ENCODE measurements at places on chromosomes 7 and 10.

DNA sequence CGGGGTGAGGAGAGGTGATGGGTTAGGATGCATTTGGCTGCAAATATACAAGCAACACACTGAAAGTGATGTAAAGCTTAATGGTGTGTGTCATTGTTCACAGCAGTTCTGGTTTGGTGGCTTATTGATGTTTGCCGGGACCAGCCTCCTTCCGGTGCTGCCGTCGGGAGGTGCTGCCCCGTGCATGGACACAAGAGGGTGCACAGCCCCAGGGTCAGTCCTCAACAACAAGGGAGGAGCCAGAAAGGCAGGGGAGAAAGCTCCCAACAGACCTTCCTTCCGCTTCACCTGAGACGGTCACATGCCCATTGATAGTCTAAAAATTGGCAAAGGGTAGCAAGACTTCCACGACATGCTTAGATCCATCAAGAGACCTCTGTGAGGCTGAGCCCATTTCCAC lies 9.5 kb downstream of the RNF32 start:
- no peaks in the 10 kb centered on the region for H3K4me1 ChIP-seq
- DNase-seq: no peak
- no peaks in the 10 kb centered on the region for H3K27me3 ChIP-seq
- H3K27ac ChIP-seq: no peak overlapping the region

GRCh38 chr7:30255064-30255769 lies 29.2 kb upstream of the ZNRF2 start:
- no peaks in the 10 kb centered on the region for H3K36me3 ChIP-seq
- H3K27ac ChIP-seq: no peak overlapping the region
- no peak for DNase-seq
- no peak overlapping the region for H3K4me3 ChIP-seq
- H3K27me3 ChIP-seq: no peaks in the 10 kb centered on the region

- peak overlapping the region; percentile 51 for H3K27ac ChIP-seq
- H3K36me3 ChIP-seq: no peaks in the 10 kb centered on the region
- DNase-seq: no peak
These were observed 83.0 kb downstream of the EEPD1 start for GRCh38 chr7:36236073-36236472.

- H3K4me3 ChIP-seq: no peak overlapping the region
- no peak overlapping the region for H3K27ac ChIP-seq
- no peak for DNase-seq
These were observed 30.3 kb downstream of the ANKMY2 start for GRCh38 chr7:16615228-16615627.

DNA sequence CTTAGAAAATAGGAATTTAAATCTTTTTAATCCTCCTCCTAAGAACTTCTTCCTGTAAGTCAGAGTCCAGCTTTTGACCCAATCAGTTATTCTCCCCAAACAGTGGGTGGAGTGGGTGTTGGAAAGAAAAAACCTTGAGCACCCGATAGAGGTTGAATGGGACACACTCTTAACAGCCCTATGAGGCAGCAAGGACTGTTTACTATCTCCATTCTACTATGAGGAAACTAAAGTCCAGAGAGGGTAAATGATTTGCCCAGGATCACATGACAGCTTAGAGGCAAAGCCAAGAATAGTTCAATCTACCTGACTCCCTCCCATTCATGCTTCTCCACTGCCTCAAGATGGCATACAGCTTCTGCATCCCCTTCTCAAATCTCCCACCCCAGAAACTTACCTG lies 57.6 kb upstream of the SLC35B4 start:
- H3K27ac ChIP-seq: no peak overlapping the region
- no peaks in the 10 kb centered on the region for H3K27me3 ChIP-seq
- no peaks in the 10 kb centered on the region for H3K36me3 ChIP-seq
- H3K4me1 ChIP-seq: no peaks in the 10 kb centered on the region

DNA sequence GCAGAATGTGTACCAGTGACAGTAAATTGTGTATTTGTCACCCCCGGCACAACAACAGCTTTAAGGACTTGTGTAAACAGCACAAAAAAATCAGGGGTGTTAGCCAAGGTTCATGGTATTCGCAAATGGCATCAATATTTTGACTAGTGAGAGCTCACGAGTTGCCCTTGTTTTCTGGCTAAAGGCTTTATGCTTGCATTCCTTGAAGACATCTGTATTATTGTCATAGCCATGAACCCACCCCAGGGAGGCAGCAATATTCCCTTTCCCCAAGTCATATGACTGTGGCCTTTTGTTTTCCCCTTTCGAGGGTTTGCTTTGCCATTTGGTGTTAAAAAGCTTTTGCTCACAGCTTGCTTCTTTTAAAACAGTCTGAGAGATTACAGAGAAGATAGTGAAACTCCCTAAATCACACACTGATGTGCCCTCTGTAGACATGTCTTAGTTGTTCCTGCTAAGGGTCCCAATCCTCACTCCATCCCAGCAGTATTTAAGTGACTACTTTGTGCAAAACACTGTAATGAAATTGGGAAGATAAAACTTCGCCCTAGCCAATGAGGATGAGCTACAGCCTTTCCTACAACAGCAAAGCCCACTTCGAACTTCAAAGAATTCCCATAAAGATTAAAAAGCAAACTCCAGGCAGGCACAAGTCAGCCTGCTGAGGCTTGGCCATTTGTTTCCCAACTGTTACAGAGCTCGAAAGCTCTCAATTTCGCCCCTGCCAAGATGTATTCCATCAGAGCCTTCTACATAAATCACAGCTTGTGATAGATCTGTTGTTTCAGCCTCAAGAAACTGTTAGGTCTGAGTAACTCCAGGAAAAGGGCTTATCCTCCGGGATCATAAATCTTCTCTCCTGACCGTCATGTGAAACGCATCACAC lies 172.3 kb downstream of the ADAM12 start:
- H3K27me3 ChIP-seq: no peaks in the 10 kb centered on the region
- no peaks in the 10 kb centered on the region for H3K4me1 ChIP-seq
- H3K27ac ChIP-seq: no peak overlapping the region

DNA sequence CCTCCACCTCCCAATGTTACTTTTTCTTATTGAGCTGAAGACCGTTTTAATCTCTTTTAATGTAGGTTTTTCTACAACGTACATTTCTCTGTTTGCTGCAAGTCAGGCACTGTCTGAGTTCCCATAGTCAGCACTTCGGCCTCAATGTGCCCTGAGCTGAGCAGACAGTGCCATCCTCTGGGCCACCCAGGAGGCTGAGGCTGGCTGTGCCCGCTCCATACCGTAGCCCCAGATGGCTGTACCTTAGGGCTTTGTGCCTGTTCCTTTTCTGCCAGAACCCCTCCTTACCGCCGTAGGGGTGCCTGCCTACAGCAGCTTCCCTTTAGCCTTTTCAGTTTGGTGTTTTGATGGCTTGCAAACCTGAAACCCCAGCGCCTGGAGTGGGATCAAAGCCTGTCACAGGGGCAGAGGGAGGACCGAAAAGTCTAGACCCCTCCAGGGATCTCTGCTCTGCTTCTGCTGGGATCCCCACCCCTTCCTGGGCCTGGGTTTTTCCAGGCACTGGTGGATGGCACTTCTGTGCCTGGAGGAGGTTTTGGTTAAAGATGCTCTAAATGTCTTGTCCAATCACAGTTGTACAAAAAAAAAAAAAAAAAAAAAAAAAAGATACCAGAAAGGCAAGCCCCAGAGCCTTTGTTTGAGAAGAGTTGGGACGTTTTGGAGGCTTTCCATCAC lies 9.0 kb downstream of the AGAP3 start:
- no peak overlapping the region for H3K4me3 ChIP-seq
- H3K4me1 ChIP-seq: no peaks in the 10 kb centered on the region
- H3K36me3 ChIP-seq: no peaks in the 10 kb centered on the region
- DNase-seq: no peak
- H3K27me3 ChIP-seq: no peaks in the 10 kb centered on the region

DNA sequence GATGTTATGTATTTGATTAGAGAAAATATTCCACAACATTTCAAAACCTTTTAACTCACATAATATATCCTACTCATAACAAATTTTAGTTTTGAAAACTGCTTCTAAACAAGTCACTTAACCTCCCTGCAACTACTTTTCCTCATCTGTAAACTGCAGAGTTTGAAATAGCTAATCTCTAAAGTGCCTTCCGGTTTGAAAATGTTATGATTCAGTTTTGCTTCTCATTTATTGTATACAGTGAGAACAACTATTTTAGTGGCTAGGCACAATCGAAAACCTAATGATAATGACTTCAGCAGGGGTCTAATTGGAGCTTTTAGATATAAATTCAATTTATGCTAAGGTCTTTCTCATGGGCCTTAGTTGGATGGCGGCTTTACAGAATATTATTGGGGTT lies 30.7 kb upstream of the TEX47 start:
- no peaks in the 10 kb centered on the region for H3K27me3 ChIP-seq
- H3K36me3 ChIP-seq: no peaks in the 10 kb centered on the region
- H3K27ac ChIP-seq: no peak overlapping the region
- H3K4me3 ChIP-seq: no peak overlapping the region
- DNase-seq: no peak

DNA sequence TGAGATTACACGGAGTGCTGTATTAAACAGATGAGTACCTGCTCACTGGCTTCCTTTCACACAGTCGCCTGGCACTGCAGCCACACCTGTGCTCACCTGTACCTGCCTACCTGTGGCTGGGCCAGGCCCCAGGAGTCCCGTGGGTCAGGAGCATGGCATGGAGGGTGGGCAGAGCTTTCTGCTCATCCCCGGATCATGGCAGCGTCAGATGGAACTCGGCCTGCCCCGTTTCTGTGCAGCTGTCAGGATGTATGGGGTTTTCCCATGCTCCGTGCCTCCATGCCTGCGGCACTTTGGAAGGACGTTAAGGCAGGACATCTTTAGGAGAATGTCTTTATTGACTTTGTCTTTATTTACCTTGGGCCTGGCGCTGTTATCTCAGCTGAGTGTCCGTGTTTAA lies 112.2 kb downstream of the MGMT start:
- H3K27ac ChIP-seq: no peak overlapping the region
- H3K4me1 ChIP-seq: no peaks in the 10 kb centered on the region
- no peak for DNase-seq
- H3K36me3 ChIP-seq: no peaks in the 10 kb centered on the region
- H3K4me3 ChIP-seq: no peak overlapping the region

DNA sequence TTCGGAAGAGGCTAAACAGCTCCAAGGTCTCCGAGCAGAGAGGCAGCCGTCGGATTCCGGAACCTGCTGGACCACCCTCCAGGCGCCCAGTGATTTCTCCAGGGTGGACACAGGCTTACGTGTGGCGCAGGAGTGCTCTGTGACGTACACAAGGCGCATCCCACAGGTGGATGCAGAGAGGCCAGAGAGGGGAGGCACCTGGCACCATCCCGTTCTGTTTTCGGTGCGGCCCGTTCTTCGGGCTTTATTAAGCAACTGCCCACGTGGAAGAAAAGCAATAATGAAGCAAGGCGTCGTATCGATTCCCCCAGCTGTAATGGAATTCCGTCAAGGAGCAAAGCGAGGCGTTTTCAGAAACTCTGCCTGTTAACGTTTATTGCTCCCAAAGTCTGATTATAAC lies 163.6 kb downstream of the PTPRN2 start:
- H3K27me3 ChIP-seq: no peaks in the 10 kb centered on the region
- no peak overlapping the region for H3K4me3 ChIP-seq
- DNase-seq: no peak
- no peak overlapping the region for H3K27ac ChIP-seq
- no peaks in the 10 kb centered on the region for H3K4me1 ChIP-seq

DNA sequence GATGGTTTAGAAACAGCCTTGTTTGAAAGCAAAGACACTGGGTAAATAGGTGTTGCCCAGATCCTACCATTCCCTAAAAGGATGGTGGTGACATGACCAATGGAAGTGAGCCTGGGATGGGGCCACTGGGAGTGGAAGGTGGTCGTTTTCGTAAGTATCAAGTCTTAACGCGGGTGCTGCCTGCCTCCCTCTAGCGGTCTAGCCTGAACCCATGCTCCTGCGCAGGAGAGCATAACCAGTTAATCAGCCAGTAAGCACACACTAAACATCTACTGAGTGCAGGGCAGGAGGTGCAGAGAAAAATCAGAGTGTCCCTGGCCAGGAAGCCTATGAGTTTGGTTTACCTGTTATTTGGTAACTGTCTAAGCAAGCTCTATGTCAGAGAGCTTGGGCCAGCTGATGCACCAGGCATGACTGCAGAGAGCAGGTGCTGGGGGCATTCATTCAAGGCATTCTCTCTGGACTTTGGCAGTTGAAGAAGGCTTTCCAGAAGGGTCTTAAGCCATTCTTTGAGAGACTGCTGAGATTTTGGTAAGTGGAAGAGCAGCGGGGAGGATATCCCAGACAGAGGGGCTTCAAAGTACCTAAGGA lies 930 bp downstream of the GARIN1A start:
- no peaks in the 10 kb centered on the region for H3K36me3 ChIP-seq
- no peak for DNase-seq
- no peaks in the 10 kb centered on the region for H3K4me1 ChIP-seq
- no peak overlapping the region for H3K27ac ChIP-seq
- H3K27me3 ChIP-seq: no peaks in the 10 kb centered on the region

GRCh38 chr10:97426776-97427570 lies 982 bp downstream of the PGAM1 start:
- peaks cover 17% of the 10 kb centered on the region for H3K4me1 ChIP-seq
- H3K27me3 ChIP-seq: no peaks in the 10 kb centered on the region
- no peak for DNase-seq
- H3K4me3 ChIP-seq: peak overlapping the region; percentile 75

DNA sequence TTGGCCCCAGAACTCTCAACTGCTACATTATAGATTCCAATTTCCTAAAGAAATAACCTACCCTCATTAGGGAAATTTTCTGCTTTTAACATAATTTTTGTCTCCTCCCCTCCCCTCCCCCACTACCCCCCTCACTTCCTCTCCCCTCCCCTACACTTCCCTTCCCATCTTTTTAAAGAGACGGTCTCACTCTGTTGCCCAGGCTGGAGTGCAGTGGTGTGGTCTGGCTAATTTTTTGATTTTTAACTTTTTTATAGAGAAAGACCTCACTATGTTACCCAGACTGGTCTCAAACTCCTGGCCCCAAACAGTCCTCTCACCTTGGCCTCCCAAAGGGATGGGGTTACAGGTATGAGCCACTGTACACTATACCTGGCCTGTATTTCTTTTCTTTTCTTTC lies 30.5 kb upstream of the C1GALT1 start:
- H3K27me3 ChIP-seq: no peaks in the 10 kb centered on the region
- no peaks in the 10 kb centered on the region for H3K4me1 ChIP-seq
- H3K4me3 ChIP-seq: no peak overlapping the region
- H3K27ac ChIP-seq: no peak overlapping the region
- no peak for DNase-seq

DNA sequence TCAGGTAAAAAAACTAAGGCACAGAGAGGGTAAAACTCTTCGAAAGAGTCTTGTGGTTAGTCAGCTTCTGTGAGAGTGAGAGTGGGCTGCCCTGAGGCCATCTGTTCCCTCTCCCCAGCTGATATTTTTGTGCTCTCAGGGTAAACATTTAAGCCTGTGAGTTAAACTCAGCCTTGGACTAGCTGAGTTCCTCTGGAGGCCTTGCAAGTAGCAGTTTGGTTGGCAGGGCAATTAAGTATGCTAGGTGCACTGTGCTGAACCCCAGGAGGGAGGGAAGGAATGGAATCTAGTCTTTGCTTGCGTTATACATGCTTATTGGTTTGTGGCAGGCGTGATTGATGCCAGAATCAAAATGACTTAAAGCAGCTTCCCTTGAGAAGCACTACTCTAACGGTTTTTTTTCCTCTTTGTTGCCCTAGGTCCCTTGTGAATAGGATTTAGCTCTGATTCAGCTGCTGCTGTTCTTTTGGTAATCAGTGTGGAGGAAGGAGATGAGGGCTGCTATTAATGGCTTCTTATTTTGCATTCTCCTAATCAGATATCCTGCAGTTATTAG lies 140.2 kb downstream of the AUTS2 start:
- H3K36me3 ChIP-seq: no peaks in the 10 kb centered on the region
- H3K4me3 ChIP-seq: no peak overlapping the region
- no peak overlapping the region for H3K27ac ChIP-seq
